Right hindlimb (tissue), 1 donor: ENCODE measurements at places on chromosomes 4 and X.

- DNase-seq, result no peak
Measured at GRCh38 chr4:67083496-67083895, 461.8 kb downstream of the CENPC start.

- DNase-seq, result no peak
Measured at GRCh38 chrX:152926923-152927322, 29.1 kb downstream of the ZNF185 start.

- DNase-seq, result no peak
Measured at GRCh38 chrX:22247169-22247568, 25.5 kb upstream of the CBLL2 start.

DNA sequence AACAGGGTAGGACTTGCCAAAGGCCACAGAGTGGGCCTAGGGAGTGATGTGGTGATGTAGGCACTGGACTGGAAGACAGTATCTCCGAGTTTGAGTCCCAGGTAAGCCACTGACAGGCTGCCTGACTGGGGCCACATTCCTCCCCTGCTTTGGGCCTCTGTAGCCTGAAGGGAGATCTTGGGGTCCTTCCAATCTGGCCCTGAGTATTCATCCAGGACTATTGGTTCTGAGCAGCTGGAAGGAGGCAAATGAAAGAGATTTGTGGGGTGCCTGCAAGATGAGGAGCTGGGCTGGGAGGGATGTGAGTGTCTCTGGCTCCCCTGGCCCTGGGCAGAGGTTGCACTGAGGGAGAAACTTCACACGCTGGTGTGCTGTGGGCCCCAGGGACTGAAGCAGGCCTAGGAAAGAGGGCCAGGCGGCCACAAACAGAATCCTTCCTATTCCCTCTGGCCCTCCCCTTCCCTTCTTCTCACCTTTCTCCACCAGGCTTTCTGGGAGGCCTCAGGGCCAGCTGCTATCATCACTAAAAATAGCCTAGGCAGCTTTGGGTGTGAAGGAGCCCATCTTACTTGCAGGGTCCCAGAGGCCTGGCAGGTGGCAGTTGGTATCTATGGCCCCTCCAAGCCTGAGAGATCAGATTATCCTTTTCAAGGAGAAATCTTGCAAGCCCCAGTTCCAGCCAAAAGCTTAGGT lies 70.1 kb downstream of the PJA1 start:
- no peak for DNase-seq

- no peak for DNase-seq
Measured at GRCh38 chr4:56683455-56683854, 2.4 kb upstream of the HOPX start.

DNA sequence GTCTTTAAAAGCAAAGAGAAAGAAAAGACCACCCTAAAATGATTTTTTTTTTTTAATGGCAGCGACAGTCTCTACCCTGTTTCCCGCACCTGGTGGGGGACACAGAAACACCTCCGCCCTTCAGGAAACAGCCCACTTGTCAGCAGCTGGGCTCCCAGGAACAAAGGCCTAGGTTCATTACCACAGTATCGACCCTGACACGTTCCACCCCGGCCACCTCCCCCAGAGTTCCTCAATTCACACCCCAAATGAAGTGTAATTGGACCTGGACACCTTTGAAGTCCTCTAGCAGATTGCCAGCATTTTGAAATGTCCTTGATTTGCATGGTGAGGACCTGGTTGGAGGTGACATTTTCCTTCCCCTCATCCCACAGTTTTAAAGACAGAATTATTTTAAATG lies 175.0 kb upstream of the BCOR start:
- DNase-seq, result no peak

GRCh38 chr4:82680834-82681233 lies 117.8 kb downstream of the SCD5 start:
- no peak for DNase-seq

- peak; percentile 27 for DNase-seq
Measured at GRCh38 chrX:126994032-126994600, 174.6 kb downstream of the PRR32 start.

DNA sequence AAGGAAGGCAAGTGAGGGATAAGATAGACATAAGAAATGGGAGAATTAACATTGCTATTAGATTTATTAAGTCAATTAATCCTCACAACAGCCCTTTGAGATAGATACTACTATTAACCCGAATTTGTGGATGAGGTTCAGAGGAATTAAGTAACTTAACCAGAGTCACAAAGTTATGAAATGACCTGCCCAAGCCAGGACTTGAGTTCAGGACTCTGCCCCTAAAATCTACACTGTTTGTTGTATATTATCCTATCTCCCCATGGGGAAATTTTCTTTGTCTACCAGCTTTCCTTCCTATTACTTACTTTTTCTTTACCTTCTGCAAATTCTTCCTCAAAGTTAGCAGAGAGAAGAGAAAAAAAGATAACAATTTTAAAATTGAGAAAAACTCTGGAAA lies 33.4 kb upstream of the UBQLN2 start:
- DNase-seq, result no peak

GRCh38 chr4:142292231-142292630 lies 553.9 kb downstream of the INPP4B start:
- DNase-seq, result no peak

GRCh38 chrX:13432414-13433297 lies 112.8 kb upstream of the ATXN3L start:
- DNase-seq, result peak; percentile 46

DNA sequence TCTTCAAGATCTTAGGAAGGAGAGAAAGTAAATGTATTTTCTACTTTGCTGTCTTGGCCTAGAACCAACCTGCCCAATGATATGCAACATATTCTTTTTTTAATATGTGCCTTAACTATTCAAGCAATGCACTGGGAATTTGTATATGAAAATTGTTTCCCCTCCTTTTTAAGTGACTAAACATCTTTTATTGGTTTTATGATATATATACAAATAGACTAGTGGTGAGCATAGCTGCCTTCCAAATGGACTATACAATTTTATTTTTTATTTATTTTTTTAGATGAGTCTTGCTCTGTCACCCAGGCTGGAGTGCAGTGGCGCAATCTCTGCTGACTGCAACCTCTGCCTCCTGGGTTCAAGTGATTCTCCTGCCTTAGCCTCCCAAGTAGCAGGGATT lies 10.3 kb downstream of the NOCT start:
- DNase-seq, result no peak

DNA sequence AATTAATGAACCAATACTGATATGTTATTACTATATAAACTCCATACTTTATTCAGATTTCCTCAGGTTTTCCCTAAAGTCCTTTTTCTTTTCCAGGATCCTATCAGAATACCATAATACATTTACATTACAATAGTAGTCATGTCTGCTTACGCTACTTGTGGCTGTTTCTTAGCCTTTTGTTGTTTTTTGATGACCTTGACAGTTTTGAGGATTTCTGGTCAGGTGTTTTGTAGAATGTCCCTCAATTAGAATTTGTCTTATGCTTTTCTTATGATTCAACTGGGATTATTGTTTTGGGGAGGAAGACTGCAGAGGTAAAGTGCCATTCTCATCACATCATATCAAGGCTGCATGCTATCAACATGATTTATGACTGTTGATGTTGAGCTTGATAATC lies 9.1 kb downstream of the SOX3 start:
- DNase-seq, result no peak

DNA sequence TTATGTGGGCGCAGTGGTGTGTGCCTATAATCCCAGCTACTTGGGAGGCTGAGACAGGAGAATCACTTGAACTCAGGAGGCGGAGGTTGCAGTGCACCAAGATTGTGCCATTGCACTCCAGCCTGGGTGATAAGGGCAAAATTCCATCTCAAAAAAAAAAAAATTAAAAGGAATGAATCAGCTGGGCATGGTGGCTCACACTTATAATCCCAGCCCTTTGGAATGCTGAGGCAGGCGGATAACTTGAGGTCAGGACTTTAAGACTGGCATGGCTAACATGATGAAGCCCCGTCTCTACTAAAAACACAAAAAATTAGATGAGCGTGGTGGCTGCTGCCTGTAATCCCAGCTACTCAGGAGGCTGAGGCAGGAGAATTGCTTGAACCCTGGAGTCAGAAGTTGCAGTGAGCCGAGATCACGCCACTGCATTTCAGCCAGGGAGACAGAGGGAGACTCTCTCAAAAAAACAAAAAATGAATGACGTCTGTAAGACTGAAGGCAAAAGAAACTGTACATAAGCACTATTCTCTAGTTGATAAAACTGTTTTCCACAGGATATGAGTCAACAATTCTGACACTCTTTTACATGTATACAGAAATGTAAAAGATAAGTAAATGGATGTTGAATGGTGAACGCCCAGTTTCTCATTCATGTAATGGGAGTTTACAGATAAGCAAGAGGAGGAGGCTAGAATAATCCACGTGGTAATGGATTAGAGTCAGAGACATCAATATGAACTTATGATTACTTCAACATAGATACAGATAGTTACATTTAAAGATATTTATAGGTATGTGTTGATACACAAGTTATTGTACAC lies 22.2 kb downstream of the CENPC start:
- DNase-seq, result no peak

DNA sequence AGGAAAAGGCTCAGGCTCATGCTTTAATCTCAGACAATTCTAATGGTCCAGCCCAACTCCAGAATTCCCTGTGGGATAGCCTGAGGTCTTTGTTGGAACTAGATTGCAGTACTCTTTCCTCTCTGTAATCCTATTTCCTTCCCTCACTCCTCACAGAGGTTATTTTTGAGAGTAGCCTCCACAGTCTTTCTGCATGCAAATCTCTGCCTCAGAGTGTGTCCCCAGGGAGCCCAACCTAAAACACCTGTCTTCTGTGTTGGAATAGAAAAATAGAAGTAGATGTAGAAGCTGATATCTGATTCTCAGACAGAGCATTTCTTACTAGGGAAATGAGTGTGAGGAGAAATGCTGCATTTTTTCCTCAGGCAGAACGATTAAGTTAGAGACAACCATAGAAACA lies 915.5 kb upstream of the EPHA5 start:
- DNase-seq, result no peak

DNA sequence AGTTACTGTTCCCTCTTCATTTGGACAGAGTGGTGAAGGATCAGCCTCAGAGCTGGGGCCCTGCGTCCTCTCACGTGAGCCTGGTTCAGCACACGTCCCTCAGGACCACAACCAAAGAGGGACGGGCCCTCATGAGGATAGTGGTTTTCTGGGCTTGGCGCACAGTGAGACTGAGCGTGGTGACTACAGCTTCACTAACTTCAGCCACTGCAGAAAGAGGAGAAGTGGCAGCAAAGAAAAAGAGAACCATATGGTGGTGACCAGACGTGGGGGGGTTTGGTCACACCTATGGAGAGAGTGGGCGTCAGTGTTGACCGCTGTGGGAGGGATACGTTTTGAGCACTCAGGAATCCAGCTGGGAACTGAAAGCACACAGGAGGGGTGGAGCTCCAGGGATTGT lies 21.8 kb upstream of the TNIP3 start:
- no peak for DNase-seq

DNA sequence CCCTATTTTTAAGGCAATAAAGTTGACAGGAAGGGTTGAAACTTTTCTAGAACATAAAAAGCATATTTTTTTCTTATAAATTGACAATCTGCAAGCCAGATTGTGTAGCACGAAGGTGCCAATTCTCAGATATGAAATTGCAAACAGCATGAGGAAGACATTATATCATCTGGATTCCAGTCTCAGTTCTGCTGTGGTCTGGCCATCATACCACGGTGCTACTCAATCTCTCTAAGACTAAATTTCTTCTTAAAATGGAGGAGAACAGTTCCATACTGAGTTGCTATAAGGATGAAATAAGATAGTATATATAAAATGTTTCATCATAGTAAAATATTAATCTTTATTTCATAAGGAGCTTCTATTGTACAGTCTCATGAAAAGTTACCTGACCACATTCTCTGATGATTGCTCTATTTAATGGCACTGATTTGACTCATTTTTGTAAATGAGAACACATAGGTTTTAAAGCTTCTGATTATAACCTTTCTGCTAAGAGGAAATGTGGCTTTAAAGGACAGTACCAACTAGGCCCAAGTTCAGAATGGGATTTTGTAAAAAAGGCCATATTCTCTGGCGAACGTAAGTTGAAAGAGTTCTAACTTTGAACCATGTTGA lies 127.9 kb downstream of the SHROOM3 start:
- DNase-seq, result no peak

GRCh38 chrX:139803224-139803623 lies 95.3 kb upstream of the MCF2 start:
- no peak for DNase-seq

DNA sequence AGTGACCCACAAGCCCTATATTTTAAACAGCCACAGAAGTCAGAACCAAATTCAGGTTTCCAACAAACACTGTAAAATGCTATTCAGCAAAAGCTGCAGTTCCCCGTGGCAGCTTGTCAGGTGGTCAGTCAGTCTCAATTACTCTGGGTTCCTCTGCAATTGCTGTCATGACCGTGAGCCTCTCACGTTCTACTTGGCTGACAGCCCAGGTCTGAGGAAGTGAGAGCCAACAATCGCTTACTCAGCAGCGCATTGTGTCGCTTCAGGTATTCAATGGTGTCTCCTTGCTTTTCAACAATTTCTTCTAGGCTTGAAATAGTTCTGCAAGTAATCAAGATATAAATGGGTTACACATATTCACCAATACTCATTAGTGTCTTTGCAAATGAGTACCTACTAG lies 25.8 kb downstream of the TRIM75 start:
- DNase-seq, result peak; percentile 47

GRCh38 chr4:133440404-133440803 lies 291.3 kb downstream of the PCDH10 start:
- DNase-seq, result no peak

DNA sequence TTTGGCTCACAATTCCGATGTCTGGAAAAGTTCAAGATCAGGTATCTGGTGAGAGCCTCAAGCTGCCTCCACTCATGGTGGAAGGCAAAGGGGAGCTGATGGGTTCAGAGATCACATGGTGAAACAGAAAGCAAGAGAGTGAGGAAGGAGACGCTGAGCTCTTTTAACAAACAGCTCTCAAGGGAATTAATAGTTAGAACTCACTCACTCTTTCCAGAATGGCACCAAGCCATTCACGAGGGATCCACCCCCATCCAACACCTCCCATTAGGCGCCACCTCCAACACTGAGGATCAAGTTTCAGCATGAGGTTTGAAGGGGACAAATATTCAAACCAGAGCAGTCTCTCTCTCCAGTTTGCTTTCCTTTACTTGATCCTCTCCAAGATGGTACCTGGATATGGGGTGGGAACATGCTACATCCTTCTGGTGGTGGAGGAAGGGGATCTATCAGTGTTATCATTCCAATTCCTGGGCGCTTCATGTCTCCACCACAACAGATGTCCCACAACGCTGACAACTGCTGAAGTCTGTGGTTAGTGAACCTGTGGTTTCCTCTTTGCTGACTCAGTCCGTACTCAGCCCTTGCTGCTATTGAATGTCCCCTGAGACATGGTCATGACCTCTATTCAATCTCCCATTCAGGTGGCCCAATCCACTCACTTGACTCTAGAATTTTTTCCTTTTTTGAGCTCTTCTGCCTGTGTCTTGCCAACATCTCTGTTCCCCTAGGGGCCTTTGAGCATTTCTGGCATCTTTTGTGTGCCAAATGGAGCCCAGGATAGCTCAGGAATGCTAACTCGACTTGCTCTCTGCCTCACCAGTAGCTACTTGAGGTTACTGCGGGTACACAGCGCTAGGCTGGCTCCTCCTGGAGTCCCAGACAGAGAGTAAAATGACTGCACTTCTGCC lies 395.2 kb downstream of the MID1IP1 start:
- DNase-seq, result no peak

GRCh38 chr4:94428884-94429283 lies 22.9 kb upstream of the PDLIM5 start:
- no peak for DNase-seq

GRCh38 chr4:61319156-61319555 lies 119.0 kb downstream of the ADGRL3 start:
- no peak for DNase-seq

GRCh38 chr4:152029631-152030030 lies 268.8 kb upstream of the GATB start:
- no peak for DNase-seq
